ENCODE measurements at places on chromosomes 2 and 18. TPM values are rescaled to one million over a fixed set of nuclear protein-coding genes. Genes with fewer than 3 reads are reported as not detected.

DNA sequence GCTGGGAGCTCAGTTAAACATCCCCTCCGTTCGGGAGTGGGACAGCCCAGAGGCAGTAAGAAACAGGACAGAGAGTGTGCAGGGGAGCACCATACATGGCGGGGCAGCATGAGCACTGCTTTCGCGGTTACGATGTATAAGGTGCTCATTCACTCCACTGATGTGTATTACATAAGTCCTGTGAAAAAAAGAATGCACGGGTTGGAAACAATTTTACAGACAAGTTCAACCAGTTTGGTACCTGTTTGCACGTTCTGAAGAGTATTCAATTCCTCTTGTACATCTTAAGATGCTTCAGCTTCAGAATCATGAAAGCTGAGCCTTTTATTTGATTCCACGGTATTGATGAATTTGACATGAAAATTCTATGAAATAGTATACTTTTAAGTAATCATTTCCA is 97.8 kb upstream of the NETO1 start:
- no peak for DNase-seq

Gene RFX8
- 0.44 TPM for total RNA-seq

- DNase-seq, result no peak
Measured at GRCh38 chr2:237073552-237073951, 12.1 kb upstream of the COPS8 start.

Gene KCNG2
- total RNA-seq, result not detected

Gene NEB
- total RNA-seq, result 1.7 TPM

GRCh38 chr2:233142355-233142897 is 82.3 kb downstream of the INPP5D start:
- no peak for DNase-seq

GRCh38 chr18:51300912-51301311 is 103.4 kb upstream of the MEX3C start:
- DNase-seq, result no peak

- DNase-seq, result no peak
Measured at GRCh38 chr2:215712871-215713790, 277.3 kb upstream of the FN1 start.

GRCh38 chr2:73292906-73293533 is 328 bp downstream of the EGR4 start:
- DNase-seq, result peak; percentile 14

DNA sequence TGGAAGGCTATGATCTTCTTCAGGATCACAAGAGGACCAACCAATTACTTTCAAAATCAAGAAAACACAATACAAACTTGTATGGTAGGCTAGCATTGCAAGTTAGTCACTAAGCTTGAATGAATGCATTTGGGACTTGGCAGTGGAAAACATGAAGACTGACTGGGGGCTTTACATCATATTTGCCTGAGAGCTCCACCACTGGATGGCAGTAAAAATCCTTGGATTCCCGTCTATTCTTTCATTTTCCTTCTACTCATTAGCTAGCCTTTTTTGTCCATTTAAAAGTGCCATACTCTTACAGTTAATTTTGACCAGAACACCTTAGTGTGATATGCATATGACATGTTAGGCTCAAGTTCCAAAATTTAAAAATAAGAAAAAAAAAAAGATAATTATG is 63.5 kb upstream of the RASGRP3 start:
- DNase-seq, result no peak

DNA sequence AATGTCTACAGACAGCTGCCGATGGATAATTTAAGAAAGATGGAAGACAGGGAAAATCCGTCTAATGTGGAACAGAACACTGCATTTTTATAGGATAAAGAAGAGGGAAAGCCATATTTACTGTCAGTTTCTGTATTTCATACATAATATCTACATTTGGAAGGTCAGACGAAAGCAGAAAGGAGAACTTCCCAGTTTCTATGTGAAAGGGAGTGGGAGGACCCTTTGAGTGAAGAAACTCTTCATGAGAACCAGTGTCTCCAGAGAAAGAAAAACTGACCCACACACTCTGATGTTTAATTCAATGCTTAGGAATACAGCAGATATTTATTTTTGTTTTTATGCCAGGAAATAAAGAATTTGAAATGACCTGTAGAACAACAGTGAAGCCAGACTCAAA is 127.2 kb downstream of the CALCRL start:
- DNase-seq, result no peak

DNA sequence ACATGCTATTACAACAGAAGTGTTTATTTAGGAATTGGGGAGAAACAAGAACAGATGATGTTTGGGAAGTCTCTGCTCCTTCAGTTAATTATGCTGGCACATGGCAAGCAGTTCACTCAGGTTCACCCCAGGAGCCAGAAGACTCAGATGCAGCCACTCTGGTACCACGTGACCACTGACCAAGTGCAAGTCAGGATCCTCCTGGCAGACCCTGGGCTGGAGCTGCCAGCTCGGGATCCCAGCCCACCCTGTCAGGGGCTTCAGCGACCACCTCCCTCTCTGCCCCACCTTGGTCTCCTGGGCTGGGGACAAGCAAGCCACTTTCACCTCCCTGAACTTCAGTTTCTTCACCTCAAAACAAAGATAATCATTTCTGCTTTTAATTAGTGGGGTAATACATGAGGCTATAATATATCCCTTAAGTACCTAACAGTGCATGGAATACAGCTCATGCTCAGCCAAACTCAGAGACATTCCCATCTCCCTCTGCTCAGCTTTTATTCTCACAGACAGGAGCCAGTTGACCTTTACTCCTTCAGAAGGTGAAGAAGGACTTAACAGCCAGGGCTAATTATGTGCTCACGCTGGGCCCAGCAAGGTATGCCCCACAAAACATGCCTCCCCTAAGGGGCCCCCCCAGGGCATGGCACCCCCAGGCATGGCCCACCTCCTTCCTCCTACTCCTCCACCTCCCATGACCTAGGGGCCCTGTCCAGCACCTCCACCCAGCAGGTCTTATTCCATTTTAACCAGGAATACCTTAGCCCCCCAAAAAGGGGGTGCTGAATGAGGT is 11.8 kb downstream of the CRACDL start:
- no peak for DNase-seq

DNA sequence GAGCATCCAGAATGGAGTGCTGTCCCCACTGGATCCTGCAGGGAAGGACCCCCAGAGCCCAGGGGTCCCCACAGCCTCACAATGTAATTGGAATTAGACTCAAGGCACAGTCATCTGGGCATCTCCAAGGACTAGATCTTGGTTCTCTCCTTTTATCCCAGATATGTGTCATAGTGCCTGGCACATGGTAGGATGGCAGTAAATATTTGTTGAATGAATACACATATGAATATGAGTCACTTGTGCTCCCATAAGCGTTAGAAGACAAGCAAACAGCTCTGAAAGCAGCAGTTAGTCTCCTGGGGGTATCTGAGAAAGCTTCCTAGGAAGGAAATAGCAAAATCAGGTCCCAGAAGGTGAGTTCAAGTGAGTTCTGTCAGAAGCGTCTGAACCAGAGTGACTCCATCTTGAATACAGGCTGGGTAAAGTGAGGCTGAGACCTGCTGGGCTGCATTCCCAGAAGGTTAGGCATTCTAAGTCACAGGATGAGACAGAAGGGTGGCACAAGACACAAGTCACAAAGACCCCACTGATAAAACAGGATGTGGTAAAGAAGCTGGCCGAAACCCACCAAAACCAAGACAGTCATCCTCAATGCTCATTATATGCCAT is 234.1 kb upstream of the ID2 start:
- DNase-seq, result no peak

GRCh38 chr2:109316091-109316490 is 187.1 kb downstream of the SH3RF3 start:
- no peak for DNase-seq

Gene IL18RAP
- total RNA-seq, result 8.8 TPM
